ENCODE measurements at places on chromosomes 2 and 18. TPM values are rescaled to one million over a fixed set of nuclear protein-coding genes. Genes with fewer than 3 reads are reported as not detected.

Gene UGT1A4
- not detected for total RNA-seq

Gene SMAD4
- 19.7 TPM for total RNA-seq

GRCh38 chr18:6411382-6411781 is 3.3 kb downstream of the L3MBTL4 start:
- no peak for DNase-seq

DNA sequence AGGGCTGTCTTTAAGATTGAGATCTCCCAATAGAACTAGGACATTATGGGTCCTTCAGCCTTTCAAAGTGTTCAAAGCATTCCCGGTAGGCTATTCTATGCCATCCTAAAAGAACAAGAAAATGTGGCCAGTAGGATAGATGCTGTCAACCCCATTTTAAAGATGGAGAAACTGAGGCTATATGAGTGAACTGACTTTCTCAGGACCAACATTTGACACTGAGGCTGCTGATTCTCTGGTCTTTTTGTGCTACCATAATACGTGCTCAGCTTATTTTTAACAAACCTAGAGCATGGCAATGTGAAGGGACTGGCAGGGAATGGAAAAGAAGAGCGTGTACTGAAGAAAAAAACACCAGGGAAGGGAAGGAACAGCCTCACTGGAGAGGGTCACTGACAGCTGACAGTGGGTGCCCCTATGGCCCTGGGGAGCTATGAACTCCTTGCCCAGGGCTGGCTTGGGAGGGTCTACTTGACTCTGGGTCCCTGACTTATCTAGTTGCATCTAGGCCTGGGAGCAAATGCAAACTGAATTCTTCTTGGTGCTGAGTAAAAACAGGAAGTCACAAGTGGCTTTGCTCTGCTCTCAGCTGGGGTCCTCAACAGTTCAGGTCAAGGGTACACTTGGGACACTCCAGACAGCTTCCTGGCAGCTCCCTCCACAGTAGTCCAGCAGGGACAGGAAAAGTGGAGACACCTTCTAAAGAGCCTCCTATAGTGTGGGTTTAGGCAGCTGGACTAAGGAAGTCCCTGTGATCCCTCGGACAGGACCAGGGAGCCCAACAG is 2.3 kb downstream of the CYRIA start:
- DNase-seq, result no peak

Gene SERPINB4
- 0.40 TPM for total RNA-seq

Gene ANKRD36B
- 22.7 TPM for total RNA-seq

Gene CCDC74B
- total RNA-seq, result 8.6 TPM

GRCh38 chr18:12306752-12307700 is 1.0 kb upstream of the TUBB6 start:
- DNase-seq, result no peak

DNA sequence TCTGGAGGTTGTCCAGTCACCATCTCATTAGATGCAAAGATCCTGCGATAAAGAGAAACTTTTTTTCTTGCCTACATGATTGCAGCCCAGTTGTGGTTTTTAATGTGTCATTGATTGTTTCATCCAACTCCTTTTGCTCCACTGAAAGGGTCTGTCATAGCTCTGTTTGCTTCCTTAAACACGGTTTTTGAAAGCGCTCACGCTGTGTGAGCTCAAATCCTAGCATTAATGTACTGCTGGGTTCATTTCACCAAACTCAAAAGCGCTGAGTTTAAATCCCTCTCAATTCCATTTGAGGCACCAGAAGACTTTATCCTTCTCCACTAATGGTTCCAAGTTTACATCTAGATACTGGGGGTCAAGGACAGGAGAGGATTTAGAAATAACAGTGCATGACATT is 53.6 kb downstream of the CDK15 start:
- DNase-seq, result no peak

- peak; percentile 47 for DNase-seq
These were observed 3.0 kb downstream of the CNNM4 start for GRCh38 chr2:96763511-96764252.

- DNase-seq, result no peak
These were observed 27.3 kb downstream of the RFTN2 start for GRCh38 chr2:197647961-197648690.

- no peak for DNase-seq
These were observed 102.5 kb upstream of the NOSTRIN start for GRCh38 chr2:168699844-168700417.

DNA sequence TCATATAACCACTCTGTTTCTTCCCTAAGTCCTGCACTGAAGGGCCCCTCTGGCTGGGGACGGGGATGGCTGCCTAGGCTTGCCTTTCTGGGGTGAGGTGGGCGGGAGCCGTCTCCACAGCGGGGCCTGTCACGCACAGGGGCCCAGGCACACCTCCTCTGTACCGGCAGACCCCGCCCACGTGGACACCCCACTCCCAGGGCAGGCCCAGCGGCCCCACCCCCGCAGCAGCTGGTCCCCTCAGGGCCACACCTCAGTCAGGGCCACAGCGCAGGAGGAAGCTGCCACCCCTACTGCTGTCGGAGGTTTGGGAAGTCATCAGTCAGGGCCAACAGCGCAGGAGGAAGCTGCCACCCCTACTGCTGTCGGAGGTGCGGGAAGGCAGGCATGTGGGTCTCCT is 257.6 kb upstream of the RAB6C start:
- no peak for DNase-seq

Gene ECEL1
- total RNA-seq, result not detected

DNA sequence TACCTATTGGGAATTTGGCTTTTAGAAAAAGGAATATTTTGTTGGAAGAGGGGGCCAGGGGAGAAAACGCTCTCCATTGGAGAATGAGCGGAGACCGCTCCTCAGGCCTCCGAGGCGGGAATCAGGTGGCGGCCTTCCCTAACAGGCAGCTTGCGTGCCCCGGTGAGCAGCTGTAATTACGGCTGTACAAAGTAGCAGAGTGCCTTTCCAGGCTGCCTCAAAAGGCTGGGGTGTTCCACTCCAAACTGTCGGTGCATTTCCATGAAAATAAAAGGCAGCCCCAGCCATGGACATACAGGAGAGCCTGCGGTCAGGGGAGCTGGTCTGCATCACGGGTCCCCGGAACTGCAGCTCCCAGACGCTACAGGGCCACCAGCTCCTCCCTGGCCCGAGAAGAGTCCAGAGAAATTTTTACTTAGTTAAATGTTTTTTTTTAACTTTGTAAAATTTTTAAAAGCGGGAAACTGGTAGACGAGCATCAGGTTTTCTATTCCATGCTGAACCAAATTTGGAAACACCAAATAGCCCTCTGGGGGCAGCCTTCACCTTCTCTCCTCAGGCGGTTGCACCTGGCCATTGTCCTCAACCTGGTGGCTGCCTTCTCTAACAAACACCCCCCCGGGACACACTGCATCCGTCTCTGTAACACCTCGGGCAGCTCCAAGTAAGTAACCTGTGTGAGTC is 209.3 kb upstream of the SALL3 start:
- no peak for DNase-seq

Measured in PC-3 (cell line).